SJSA1 (cell line): ENCODE measurements at places on chromosomes 7 and 10. TPM values are rescaled to one million over a fixed set of nuclear protein-coding genes. Genes with fewer than 3 reads are reported as not detected.

DNA sequence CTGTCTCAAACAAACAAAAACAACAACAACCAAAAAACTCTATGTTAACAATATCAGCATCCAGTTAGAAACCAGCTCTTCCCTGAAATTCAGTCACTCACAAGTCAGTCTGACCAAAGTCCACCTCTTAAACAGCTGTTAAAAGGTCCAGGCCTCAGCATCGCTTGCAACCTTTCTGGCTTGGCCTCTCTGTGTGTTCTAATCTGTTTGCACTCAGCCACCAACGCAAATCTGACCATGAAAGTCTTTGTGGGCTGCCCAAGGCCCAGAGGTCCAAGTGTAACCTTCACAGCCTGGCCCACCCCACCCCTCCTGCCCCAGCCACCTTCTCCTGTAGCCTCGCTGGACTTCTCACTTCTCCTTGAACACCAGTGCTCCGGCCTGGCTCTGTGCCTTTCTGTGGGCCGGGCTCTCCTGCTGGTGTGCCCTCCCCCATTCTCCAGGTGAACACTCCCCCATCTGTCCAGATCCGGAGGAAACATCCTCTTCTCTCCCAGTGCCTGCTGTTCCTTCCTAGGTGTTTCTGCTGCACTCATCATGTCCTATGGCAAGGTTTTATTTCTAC is 72.2 kb upstream of the EFCAB10 start:
- DNase-seq: no peak

DNA sequence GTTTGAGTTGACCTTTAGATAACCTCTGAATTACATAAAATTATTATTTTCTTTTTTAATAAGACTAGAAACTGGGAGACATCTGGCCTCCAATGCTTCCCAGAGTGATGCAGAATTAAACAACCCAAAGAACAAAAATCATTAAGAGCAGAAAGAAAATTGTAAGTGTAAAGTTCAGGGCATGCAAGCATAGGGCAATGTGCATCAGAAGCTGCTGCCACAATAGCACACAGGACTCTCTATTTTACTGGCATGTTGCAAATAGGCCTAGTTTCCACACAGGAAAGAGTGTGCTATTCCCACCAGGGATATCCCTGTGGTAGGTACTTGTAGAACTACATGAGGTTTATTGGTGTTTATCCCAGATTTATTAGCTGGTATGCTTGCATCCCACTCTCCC is 20.5 kb upstream of the STEAP2 start:
- DNase-seq: no peak

Gene EPO
- not detected in 2 replicates for total RNA-seq

Gene PTF1A
- not detected in 2 replicates for total RNA-seq

Gene MEOX2
- total RNA-seq: not detected in 2 replicates
